ENCODE measurements at places on chromosomes 6 and 20.

DNA sequence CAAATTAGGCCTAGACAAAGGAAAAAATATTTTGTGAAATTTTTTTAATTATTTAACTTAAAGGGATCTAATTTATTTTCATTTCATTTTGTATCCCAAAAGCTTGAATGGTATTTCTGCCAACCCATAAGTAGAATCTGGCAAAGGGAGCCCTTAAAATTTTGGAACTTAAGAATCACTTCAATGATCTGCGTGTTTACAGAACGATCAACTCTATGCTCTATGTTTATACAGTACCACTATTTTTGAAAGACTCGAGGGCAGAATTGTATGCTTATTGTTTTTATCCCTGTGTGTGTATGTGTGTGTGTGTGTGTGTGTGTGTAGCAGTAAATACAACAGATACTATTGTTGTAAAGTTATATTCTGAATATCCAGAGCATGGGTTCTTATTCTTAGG is 39.2 kb downstream of the METTL24 start:
- DNase-seq, result no peak

DNA sequence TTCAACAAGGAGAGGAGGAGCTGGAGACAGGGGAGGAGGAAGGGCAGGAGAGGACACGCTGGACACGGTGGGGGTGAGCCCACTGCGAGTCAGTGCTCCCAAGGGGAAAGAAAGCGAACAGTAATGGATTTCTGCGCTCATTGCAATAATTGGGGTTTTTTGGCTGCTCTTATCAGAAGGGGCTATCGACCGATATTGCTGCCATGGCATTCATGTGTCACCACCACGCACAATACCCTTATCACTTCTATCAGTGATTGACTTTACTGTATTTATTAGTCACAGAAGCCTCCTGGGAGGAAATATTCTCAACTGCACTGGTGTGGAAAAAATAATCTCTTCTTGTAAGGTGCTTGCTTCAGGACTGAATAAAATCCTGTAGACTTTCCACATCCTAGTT is 55.8 kb downstream of the CEP43 start:
- DNase-seq, result no peak

DNA sequence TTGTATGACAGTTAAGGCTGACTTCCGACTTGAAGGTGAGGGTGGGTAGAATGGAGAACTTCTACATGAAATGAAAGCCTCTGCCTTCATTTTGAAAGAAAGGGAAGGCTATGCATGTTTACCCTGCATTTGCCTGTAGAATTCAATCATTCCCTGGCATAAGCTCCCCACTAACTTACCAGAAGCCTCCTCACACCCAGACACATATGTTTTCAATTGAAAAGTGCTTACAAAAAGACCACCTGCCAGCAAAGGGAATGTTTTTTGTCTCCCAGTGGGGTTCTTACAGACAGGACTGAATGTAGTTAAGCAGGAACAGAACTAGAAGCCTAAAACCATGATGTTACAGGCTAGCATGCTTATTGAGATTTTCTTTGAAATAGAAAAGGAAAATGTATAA is 392.1 kb upstream of the HSF2 start:
- no peak for DNase-seq

DNA sequence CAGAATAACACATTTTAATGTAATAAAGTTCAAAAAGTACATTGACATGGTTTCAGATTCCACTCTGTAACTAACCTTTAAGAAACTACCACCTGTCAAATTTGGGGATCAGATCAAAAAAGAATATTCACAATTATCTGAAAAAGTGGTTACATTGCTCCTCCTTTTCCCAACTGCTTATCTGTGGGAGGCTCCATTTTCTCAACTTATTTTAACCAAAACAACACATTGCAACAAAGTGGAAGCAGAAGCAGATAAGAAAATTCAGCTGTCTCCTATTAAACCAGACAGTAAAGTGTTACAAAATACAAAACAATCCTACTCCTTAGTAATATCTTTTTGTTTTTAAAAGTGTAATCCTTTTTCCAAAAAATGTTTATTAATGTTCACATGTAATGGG is 61.4 kb downstream of the PDSS2 start:
- no peak for DNase-seq

GRCh38 chr20:36097337-36098151 is 57.0 kb upstream of the EPB41L1 start:
- no peak for DNase-seq

- no peak for DNase-seq
Measured at GRCh38 chr20:31839782-31840487, 5.5 kb downstream of the FOXS1 start.

DNA sequence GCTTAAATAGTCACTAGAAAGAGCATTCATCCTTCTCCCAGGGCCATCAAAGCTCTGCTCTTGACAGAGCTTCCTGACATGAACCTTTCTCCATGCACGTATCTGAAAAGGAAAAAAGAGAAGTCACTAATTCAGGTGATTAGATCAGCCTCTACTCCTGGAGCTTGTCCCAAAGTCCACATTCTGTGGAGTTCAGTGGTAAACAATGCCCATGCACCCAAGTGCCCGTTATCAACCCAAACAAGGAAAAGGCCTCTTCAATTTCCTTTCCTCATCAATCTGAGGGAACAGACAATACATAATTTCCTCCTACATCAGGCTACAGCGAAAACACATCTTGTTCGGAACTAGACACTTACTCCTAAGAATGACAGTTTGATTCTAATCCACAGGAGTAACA is 129.2 kb upstream of the PCSK2 start:
- DNase-seq, result peak; percentile 3

Data from DMS79 (cell line).